ENCODE measurements at places on chromosomes 5 and 9.

DNA sequence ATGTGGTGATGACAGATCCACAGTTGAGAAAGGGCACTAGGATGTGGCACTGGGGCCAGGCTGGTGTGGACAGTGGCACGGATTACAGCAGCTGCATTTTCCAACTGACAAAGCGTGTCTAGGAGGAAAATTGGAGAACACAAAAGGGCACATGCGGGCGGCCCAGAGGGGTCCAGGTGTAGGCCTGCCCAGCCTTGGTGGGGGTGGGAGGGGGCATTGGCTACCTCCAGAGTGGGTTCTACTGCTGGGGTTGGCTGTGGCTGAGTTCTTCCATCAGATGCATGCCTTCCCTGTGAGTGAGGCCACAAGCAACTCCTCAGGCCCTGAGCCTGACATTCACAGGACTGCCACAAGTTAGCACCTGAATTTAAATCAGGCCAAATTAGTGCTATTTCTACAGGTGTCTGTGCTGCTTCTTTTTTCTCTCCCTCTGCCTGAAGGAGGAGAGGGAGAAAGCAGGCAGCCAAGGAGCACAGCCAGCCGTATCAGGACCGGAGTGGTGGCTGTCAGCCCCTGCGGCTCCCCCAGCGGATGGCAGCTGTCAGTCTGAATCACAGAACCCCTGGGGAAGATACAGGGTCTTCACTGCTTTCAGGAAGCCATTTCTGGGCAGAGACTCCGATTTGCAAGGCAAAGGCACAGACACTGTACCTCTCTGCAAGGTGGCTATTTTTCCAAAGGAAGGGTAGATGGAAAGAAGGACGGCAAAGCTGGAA is 464.2 kb downstream of the SPOCK1 start:
- no peak for DNase-seq

- peak; percentile 58 for DNase-seq
These were observed at the start of gene N4BP3 for GRCh38 chr5:178113141-178113787. Gene N4BP3 (plus strand): TSS chr5:178113532. CDS start chr5:178119584, 6,052 bp downstream.

DNA sequence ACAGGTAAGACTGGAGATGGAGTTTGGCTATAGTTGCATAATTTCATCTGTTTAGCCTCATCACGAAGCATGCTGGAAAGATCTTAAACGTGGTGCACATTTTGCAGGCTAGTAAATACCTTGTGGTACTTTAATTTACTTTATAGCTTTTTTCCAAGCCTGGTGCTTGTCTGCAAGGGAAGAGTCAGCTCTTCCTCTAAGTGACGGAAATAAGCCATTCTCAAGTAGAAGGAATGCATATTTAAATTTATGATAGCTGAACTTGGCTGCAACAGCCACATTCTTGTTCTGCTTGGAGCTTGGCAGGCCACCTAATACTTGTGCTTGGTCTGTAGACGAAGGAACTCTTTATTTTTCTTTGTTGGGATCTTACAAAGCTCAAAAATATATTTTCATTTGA is 188.0 kb upstream of the PIK3R1 start:
- DNase-seq: no peak

DNA sequence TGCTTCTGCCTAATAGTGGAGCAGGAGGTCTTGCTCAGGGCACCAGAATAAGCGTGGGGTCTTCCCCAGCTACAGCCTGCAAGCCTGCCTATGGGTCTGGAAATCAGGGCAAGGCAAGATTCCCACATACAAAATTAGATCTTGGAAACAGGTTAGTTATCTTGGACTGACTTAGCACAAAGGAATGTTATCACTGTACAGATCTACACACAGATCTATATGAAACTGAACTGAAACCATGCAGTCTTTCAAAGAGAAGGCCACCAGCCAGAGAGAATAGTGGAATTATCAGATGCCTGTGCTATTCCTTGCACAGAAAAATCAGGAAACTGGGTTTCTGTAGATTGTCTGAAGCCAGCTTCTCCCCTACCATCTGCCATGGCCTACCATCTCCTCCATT is 585.7 kb downstream of the ACTL7B start:
- DNase-seq: no peak

- DNase-seq: no peak
These were observed 17.5 kb downstream of the TLE1 start for GRCh38 chr9:81671880-81672280.

DNA sequence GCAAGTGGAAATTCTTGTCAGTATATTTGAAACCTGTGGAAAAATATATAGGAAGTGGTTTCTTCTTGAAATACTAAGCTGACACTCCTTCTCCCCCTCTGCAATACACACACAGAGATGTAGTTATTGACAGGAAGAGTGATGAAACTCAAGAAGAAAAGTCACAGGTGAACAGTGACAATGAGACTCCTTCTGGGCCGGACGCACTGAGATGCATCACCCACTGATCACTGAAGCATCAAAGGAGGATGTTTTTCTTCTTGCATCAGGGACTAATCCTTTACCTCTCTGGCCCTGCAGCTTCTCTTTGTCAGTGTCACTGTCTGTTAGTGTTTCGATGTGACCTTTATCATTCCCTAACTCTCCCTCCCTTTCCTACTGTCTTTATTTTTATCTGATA is 1864.2 kb upstream of the C9orf72 start:
- DNase-seq: no peak

- no peak for DNase-seq
These were observed 62.3 kb upstream of the TXNDC8 start for GRCh38 chr9:110399983-110400382.

DNA sequence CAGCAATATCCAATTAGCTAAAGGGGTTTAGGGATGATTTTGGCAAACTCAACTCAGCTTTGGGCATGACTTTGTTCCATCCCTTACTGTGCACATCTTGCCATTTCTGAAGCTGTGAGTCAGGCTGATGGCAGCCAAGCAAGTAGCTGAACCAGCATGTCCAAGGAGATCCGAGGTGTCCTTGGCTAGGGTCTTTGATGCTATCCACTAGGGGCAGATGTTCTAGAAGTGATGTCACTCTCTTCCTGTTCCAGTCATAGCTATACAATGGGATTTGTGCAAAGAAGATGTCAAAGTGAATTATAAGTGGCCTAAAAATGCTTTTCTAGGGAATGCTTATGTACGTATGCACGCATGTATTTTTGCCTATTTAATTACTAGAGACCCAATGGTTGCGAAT is 160.8 kb upstream of the PAPPA start:
- no peak for DNase-seq
